ENCODE measurements at places on chromosomes 12 and 14. TPM values are rescaled to one million over a fixed set of nuclear protein-coding genes. Genes with fewer than 3 reads are reported as not detected.

ALKBH1 gene
- polyA plus RNA-seq = 17.5 TPM

STON2 gene
- 37.8 TPM for polyA plus RNA-seq

DNA sequence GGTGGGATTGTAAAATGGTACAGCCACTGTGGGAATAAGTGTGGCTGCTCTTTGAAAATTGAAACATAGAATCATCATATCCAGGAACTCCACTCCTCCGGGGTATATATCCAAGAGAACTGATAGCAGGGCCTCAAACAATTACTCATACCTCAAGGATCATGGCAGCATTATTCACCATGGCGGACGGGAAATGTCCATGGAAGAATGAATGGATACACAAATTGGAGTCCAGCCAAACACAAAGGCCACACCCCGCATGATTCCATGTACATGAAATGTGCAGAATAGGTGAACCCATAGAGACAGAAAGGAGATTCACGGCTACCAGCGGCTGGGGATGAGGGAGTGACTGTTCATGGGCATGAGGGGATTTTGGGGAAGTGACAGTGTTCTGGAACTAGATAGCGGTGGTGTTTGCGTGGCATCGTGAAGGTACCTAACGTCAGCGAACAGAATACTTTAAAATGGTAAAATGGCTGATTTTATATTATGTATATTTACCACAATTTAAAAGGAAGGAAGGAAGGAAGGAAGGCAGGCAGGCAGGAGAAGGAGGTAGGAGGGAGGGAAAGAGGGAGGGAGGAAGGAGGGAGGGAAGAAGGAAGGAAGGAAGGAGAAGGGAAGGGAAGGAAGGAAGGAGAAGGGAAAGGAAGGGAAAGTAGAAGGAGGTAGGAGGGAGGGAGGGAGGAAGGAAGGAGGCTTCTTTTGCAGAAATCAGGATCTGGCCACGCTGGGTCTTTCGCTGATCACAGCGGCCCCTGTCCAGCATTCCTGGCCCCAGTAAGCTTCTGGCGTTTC is 14.1 kb upstream of the NCOR2 start:
- no peak for DNase-seq

DNA sequence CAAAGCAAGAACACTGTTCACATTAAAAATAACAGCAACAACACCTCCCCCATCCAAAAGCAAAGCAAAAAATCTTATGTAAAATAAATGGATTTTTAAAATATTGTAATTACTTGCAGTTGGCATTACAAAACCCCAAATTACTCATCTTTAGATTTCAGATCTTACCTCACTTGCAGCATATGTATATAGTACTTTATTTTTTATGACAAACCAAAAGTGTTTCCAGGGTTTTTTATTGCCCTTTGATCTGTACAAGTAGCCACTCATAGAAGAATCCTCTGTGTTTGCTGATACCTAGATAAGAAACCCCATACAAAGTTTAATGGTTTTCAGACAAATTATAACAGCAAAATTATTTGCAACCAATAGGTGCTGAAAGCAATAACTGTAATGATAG is 12.2 kb upstream of the NR2C1 start:
- no peak for DNase-seq

- DNase-seq = no peak
These were observed 105.6 kb downstream of the DAAM1 start for GRCh38 chr14:59293935-59294661.

DNA sequence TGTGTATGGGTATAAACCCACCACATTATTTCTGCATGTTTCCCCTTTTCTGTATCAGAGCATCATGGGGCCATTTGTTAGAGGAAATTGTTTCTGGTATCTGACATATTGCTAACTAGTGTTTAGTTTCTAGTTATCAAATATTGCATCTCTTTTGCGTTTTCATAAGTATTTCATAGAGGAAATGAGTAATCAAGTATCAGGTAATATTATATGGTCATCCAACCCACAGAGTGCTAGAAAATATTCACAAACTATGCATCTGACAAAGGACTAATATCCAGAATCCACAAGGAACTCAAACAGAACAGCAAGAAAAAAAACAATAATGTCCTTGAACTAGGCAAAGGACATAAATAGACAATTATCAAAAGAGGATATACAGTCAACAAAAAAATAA is 258.9 kb upstream of the LRIG3 start:
- no peak for DNase-seq

- no peak for DNase-seq
These were observed 104.4 kb downstream of the SCN8A start for GRCh38 chr12:51695241-51696010.

GRCh38 chr14:51845811-51846210 is 14.6 kb upstream of the GNG2 start:
- no peak for DNase-seq

ABCD2 gene
- polyA plus RNA-seq = 0.06 TPM

- DNase-seq = no peak
These were observed 43.0 kb downstream of the NGB start for GRCh38 chr14:77228056-77228455.

DNA sequence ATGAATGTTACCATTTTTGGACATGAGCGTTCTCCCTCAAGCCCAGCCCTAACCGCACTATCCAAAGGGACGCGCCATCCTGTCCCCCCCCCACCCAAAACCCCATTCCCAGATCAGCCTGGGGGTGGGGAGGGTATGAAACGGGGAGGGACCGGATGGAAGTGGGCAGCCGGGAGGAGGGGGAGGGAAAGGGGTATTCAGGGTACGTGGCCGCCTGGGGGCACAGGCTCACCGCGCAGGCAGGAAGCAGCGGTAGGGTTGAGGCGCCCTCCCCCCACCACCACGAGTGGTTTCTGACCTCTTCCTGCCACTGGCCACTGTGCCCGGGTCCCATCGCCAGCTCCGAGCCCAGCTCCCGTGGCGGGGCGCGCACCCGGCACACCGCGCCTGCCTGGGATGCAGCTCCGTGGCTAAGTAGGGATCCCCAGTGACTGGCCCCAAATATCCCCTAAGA is 1.4 kb downstream of the ACTN1 start:
- no peak for DNase-seq

PDE3A gene
- 28.4 TPM for polyA plus RNA-seq

- DNase-seq = no peak
These were observed at the start of gene GPR84 for GRCh38 chr12:54364413-54364812. Gene GPR84, minus strand, starts transcription at chr12:54364486. Its CDS starts 635 bp downstream, at chr12:54363851.

GRCh38 chr14:28767030-28767852 is 654 bp downstream of the FOXG1 start:
- no peak for DNase-seq

DNA sequence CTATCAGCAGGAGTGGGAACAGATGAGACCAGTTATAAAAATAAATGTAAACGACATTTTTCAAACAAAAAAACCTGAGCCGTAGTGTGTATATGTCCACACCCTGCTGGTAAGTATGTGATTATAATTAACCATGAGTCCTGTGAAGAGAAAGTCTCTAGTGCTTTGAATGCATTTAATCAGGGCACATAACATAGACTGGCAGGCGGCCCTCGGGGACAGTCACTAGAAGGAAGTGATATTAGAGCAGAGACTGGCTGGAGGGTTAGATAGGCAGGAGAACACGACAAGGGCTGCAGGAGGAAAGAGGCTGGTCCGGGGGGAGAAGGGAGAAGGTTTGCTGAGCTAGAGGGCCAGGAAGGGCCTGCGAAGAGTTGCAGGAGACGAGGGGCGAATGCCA is 23.8 kb upstream of the ELK3 start:
- no peak for DNase-seq

DNA sequence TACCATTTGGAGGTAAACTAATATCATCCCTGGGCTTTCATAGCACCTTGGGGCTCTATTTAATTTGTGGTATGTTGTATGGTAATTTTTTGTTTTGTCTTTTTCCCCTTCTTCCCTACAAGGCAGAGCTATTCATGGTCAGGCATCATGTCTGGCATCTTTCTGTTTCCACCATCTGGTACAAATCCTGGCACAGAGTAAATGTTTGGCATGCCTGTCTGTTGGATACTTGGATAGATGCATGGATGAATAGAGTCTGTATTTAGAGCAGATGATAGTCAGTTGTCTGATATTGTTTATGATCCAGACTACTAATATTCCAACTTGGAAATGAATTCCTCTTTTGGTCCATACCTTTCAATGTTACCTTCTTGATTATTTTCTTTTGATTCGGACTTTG is 139.8 kb downstream of the NEDD1 start:
- DNase-seq = no peak

DNA sequence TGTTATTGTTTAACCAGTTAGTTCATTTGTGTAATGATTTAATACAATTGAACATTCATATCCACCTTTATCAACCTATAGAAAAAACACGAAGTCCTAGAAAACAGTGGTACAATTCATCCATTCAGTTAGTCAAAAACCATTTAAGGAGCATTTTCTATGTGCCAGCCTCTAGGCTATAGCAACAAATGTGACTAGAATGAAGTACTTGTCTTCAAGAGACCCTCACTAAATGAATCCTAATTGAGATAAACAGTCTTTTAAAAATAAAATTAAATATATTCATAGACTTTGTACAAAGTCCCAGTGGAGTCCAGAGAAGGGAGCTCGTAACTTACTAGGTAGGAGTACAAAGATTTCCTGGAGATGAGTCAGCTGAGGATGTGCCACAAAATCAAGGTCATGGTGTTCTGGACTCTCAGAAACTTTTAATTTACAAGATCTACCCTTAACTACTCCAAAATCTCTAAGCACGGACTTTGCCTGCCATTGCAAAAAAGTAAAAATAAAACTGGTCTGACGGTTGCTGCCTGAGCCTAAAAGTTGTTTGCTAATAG is 430.7 kb upstream of the DCN start:
- DNase-seq = no peak

- no peak for DNase-seq
These were observed 2.2 kb downstream of the RIN3 start for GRCh38 chr14:92515546-92516343.

GRCh38 chr12:43444940-43445564 is 107.0 kb downstream of the ADAMTS20 start:
- DNase-seq = peak; percentile 5

DNA sequence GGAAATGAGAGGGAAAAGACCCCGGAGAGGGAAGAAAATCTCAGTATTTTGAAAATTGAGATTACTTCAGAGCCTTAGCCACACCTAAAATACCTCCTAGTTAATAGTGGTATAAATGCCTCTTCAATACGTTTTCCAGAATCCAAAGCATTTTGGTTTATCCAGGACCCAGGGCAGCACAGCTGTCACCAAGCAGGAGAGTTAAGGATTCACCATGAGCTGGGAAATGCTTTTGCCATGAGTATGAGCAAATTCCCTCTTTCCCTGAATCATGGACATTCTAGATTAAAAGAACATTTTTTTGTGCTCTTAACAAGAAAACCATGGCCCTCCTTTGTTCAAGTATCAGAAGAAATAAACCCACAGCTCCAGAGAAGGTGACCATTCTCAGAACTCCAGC is 21.8 kb upstream of the RTRAF start:
- no peak for DNase-seq

CMTM5 gene
- polyA plus RNA-seq = 3.3 TPM

CD69 gene
- 2.0 TPM for polyA plus RNA-seq

GRCh38 chr14:105290621-105291346 is 10.0 kb downstream of the BRF1 start:
- no peak for DNase-seq

DNA sequence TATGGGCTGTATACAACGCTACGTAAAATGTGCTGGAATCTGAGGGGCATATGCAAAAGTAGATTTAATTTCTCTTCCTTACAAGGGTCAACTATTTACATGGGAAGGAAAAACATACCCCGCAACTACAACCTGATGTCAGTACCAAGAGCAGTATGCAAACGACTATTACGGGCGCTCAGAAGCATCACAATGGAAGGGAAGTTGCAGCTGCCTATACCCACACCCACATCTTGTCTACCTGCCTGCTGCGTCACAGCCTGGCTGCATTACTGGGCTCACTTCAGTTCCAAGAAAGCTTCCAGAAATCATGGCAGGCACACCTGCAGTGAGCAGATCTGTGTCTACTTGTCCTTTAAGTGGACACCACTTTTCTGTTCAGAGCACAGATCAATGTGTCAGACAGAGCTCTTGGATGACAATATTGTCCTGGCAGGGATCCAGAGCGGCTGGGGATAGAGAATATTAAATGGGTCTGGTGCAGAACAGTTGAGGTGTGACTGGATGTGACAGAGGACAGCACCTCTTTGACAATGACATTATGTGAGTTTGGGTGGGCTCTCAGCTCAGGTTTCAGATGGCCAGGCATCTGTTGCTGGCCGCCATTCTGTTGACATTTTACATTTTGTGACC is 41.5 kb upstream of the GNG2 start:
- no peak for DNase-seq

DNA sequence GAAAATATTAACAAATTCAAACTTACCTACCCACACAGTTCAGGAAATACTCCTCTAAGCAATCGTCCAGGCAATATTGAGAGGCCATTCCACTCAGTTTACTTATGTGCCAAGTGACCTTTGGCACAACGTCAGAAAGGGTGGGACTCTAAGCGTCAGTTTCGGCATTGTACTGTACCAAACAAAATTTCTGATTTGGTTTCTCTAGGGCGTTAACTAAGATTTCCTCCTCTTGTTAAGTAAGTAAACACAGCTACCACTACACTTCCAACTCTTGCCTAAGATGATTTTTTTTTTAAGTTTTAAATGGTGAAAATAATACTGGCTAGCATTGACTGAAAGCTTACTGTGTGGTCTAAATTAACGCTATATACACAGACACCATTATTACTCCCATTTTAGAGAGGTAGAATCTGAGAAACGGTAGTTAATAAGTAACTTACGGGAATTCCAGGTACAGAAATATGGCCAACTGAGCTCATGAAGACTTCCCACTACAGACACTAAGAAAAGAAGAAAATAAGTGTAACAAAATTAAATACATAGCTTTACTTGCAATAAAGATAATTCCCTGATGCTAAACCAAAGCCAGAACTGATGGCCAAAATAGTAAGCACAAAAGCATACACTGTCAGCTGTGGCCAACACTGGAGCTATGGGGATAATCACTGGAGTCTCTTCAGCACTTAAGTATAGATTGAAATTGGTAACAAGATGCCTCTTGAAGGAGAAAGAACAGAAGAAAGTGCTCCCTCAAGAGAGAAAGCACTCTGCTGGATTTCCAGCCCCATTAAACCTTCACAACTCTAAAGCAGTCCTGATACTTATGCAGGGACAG is 76.1 kb downstream of the EPS8 start:
- no peak for DNase-seq

GRCh38 chr12:45408729-45409114 is 192.8 kb downstream of the ANO6 start:
- no peak for DNase-seq
